ENCODE measurements at places on chromosomes 7 and 10.

GRCh38 chr7:82142263-82142864, 301.2 kb downstream of the CACNA2D1 start:
- DNase-seq, result no peak

GRCh38 chr7:104123786-104124185, 84.0 kb downstream of the ORC5 start:
- DNase-seq, result peak; percentile 7

GRCh38 chr7:22858640-22859561, 36.3 kb upstream of the TOMM7 start:
- peak; percentile 98 for DNase-seq

DNA sequence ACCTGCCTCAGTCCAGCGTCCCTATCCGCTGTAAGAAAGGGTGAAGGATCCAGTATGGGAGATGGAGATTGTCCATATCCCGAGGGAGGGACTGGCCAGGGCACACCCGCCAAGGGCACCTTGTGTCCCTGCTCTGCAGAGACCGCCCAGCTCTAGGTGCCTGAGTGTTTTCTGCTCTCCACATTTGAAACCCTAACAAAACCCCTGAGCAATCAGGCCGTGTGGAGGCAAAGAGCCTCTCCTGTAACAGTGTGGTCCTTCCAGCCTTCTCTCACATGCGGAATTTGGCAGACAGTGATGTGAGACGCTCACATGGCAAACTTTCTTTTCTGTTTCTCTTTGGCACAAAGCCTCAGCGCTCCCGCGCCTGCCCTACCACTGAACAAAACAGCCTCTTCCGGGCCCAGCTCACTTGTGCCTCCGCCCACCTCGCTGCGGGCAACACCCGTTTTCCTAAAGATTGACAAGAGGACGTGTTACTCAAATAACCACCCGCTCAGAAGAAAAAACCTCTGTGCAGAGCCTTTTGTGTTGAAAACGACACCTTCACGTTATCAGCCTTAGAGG, 514.8 kb downstream of the DNAJB6 start:
- DNase-seq, result no peak

GRCh38 chr7:32506266-32507054, 11.2 kb downstream of the AVL9 start:
- DNase-seq, result peak; percentile 95

DNA sequence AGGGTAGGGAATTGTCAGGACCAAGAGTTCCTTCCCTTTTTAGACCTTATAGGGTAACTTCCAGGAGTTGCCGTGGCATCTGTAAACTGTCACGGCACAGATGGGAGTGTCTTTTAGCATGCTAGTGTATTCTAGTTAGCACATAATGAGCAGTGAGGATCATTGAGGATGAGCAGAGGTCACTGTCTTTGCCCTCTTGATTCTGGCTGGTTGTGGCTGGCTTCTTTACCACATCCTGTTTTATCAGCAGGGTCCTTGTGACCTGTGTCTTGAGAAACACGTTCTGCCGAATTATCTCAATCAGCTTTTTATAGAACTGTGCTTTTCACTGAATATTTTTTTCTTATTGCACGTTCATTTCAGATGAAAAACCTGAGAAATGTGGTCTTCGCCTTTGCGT, 41.5 kb downstream of the MINPP1 start:
- DNase-seq, result no peak

DNA sequence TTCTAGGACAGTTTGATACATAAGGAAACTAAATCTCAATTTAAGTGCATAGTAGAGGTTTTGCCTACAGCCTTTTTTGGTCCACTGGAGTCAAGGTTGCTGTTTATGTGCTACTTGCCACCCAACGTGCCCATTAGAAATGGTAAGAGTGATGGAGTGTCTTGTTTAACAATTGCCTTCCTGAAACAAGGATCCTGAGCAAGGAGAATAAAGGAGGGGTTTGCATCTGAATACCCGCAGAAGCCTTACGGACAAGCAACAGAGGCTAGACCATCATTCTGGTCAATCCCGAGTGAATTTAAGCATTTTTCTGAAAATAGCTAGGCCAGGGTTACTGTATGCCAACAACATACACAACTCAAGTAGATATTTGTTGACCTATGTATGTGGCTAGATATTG, 63.6 kb downstream of the MARCHF5 start:
- no peak for DNase-seq

DNA sequence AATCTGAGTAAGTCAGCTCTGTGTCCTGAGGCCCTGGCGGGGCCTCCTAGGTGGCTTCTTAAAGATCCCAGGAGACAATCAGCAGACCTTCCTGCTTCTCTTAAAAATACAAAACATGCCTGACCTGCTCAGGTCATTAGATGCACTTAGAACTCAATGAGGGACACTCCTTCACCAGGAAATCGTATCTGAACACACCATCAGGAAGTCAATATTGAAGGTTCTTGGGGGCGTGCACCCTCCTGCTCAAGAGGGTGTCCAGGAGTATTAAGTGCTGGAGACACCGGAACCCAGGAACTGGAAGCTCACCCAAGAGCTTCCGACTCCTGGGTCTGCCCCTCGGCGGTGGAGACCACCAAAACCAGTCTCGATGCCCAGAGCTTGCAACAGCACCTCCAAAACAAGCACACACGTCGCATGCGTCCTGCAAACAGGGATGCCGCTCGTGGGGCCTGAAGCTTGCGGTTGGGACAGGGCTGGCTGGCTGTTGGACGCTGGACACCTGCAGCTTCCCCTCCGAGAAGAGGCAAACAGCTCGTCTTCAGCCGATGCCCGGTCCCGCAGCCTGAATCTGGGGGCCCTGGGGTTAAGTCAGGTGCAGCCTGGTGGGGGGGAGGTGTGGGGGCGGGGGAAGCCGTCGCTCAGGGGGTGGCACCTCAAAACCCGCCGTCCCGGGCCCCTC, 803 bp downstream of the RAPGEF5 start:
- no peak for DNase-seq

- DNase-seq, result no peak
Measured at GRCh38 chr7:150874401-150875198, 22.3 kb downstream of the AOC1 start.

DNA sequence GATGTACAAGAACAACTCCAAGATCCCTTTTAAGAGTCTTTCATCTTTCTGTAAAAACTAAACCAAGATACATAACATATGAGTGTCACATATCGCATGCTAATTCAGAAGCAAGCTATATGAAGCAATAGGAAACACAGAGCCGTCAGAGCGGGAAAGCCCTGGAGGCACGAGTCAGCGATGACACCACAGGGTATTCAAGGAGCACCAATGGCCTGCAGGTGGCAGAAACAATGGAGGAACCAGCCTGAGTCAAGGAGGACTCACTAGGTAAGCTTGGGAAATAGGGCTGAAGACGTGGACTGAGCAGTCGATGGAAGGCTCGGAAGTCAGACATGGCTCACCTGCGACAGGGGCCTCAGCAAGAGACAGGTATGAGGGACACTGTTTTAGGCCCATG, 214.4 kb downstream of the FAM107B start:
- peak; percentile 41 for DNase-seq

GRCh38 chr10:130190737-130191115, 54.5 kb downstream of the GLRX3 start:
- no peak for DNase-seq
